Inflammatory macrophage (primary cell): ENCODE measurements at places on chromosomes 3 and 15.

GRCh38 chr3:128278761-128279600, 125.7 kb downstream of the EEFSEC start:
- no peak for DNase-seq

GRCh38 chr3:48538451-48538850, 18.2 kb downstream of the PFKFB4 start:
- DNase-seq: no peak

DNA sequence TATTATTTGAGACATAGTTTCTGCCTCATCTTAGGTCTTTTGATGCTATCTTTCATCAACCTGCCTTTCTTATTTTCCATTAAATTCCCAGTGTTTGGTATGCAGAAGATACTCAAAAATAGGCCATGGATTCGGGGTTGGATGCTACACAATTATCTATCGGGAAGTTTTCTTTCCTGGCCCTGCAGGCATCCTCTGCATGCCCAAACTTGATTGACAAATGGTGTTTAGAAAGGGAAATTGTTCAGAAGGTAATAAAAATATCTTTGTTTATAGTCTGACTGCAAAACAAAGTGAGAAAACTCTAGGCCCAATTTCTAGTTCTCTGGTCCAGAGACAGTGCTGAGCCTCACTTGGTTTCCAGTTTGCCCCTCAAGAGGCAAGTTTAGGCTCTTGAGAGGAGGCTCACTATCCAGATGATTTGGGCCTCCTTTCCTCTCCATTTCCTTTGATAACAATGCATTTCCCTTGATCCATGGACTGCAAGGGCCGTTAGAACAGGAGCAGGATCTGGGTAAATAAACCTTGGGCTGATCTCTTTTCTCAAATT, 157.1 kb upstream of the DPH6 start:
- no peak for DNase-seq

DNA sequence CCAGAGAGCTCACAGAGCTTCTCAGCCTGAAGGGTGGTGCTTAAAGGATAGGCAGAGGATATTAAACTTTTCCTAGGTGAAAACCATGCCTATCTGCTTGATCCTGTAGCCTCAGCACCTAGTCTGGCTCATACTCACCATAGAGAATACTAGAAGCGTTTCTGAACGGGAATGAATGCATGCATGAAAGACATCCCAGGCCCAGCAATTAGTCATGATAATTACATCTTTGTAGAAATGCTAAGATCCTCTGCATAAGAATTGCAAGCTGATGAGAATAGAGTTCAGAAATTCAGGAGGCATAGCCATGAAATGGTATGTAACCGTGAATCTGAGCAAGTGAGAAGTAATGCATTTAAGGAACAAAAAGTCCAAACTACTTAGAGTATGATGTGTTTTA, 5.9 kb upstream of the TMEM108 start:
- DNase-seq: no peak

DNA sequence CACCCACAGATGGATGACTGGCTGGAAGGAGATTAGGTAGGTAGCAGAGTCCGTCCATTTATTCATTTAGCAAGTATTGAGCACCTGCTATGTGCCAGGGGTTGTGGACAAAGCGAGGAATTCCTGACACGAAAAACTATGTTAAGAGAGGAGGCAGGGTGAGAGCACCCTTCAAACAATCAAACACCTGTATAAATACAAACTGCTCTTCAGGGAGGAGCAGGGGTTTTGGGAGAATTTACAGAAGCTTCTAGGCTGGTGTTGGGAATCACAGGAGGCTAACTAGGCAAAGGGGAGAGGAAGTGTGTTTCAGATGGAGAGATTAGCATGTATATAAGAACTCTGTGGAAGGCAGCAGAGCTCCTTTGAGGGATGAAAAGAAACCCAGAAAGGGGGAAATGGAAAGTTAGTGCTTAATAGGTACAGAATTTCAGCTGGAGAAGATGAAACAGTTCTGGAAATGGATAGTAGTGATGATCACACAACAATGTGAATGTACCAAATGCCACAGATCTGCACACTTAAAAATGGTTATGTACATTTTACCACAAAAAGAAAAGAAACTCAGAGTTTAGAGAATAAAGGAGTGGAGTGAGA, 805 bp upstream of the SEC22C start:
- no peak for DNase-seq

- no peak for DNase-seq
Observed at GRCh38 chr3:127740136-127740915, 67.6 kb downstream of the ABTB1 start.

- no peak for DNase-seq
Observed at GRCh38 chr3:134327594-134327975, 46.7 kb downstream of the AMOTL2 start.

- no peak for DNase-seq
Observed at GRCh38 chr3:124044956-124045355, 53.0 kb upstream of the ROPN1 start.

GRCh38 chr3:13070391-13071070, 2.7 kb downstream of the IQSEC1 start:
- no peak for DNase-seq
